Mesangial cell (primary cell): ENCODE measurements at places on chromosomes 7 and 10. TPM values are rescaled to one million over a fixed set of nuclear protein-coding genes. Genes with fewer than 3 reads are reported as not detected.

The CDK5 gene
- total RNA-seq, result 23.0 and 33.3 TPM in 2 replicates

The NEUROG3 gene
- not detected in 2 replicates for total RNA-seq

The SLC25A28 gene
- 14.5 and 15.3 TPM in 2 replicates for total RNA-seq

The ACTR3C gene
- total RNA-seq, result 2.3 and 8.4 TPM in 2 replicates

The NPSR1 gene
- not detected in 2 replicates for total RNA-seq

The LIPN gene
- total RNA-seq, result not detected in 2 replicates

The TLX1 gene
- total RNA-seq, result not detected in 2 replicates

The PRLHR gene
- not detected in 2 replicates for total RNA-seq

The SLC18A3 gene
- total RNA-seq, result under 0.01 and 0.13 TPM in 2 replicates

The CDH23 gene
- under 0.01 and 0.13 TPM in 2 replicates for total RNA-seq
